Colonic mucosa (tissue), 4 donors: ENCODE measurements at places on chromosomes 7 and 10. TPM values are rescaled to one million over a fixed set of nuclear protein-coding genes. Genes with fewer than 3 reads are reported as not detected.

DNA sequence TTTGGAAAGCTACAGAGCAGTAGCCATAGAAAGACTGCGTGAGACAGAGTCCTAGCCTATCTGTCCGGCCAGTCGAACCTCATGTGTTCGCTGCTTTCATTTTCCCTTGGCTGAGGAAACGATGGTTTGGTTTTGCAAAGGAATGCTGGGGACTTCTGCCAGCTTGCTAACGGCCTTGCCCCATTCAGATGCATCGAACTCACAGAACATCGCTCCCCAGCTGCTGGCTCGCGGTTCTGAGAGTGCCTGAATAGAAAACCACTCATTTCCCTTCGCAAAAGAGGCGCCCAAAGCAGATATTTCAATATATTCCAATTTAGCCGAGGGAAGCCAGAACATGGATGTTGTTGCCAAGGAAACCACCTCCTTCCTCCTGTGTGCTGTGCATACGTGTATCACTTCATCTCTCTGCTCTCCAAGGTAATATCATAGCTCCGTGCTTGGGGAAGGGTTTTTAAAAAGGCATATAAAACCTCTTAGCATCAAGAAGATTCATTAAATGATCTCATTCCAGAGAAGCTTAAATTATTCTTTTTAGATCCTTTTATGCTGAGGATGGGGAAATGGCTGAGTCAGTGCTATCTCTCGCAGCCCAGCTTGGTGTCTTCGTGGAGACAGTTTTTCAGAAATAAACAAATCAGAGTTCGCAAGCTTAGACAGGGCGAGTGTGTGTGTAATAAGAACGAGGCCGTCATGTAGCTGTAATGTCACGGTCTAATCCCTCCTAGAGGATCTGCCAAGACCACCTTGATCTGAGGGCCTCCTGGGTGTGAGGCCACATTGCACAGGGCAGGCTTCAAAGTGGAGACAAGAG is 215.2 kb downstream of the RPS24 start:
- peak; percentile 20 for DNase-seq

- DNase-seq = no peak
Measured at GRCh38 chr10:126191192-126191591, 197.1 kb downstream of the ADAM12 start.

DNA sequence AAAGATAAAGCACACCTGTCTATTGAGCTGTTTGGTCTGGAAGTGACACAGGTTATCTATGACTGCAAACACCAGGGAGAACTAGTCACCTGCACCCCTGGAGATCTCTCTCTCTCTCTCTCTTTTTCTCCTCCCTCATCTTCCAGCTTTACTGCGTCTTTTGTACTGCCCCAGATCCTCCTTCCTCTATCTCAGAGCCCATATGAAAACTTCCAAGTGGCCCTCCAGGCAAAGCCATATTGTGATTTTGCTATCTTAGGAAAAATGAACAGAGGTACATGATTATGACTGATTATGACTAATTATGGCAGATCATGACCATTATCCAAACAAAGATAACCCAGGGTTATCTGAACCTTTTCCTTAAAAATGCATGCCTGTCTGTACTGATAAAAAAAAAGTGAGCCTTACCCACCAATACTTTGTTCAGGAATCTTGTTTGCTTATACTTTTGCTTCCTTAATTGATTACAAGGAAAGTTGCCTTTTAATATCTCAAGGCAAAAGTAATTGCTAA is 12.6 kb upstream of the EPHB6 start:
- no peak for DNase-seq

GRCh38 chr7:37336259-37336658 is 112.4 kb downstream of the ELMO1 start:
- no peak for DNase-seq

DNA sequence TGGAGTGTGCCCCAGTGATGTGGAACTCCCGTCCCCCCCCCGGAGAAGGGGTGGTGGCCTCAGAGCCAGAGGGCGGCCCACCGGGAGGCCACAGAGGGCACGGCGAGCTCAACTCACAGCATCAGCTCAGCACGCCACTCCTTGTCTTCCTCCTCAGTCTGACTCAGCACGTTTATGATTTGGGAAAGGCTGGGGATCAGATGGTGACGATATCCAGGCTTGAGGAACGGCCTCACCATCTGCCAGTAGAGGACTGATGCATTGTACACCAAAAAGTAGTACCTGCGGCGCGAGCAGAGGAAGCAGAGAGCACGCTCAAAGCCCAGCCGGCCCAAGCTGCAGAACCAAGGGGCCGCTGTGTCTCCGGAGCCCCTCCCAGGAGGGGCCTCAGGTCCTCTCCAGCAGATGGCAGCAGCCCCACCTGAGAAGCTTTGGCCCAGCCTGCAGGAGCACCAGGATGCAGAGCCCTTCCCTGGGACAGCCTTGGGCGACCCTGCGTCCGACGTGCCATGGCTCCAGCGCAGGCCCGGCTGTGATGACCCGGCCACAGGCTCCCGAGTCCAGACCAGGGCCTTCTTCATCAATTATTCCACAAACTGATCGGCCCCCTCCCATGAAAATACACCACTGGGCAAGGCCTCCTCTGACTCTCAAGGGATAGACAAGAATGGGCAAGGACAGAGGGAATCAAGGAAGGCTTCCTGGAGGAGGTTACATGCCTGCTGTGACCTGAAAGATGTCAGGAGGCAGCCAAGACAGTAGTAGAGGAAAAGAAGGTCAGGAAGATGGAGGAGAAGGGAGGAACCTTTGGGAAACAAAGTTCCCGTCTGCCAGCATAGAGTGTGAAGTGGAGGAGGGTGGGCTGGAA is 3.7 kb downstream of the CFAP46 start:
- no peak for DNase-seq

GRCh38 chr7:70384024-70384423 is 747.9 kb upstream of the GALNT17 start:
- DNase-seq = no peak

GRCh38 chr10:3124412-3125175 is 48.0 kb downstream of the PITRM1 start:
- no peak for DNase-seq

DNA sequence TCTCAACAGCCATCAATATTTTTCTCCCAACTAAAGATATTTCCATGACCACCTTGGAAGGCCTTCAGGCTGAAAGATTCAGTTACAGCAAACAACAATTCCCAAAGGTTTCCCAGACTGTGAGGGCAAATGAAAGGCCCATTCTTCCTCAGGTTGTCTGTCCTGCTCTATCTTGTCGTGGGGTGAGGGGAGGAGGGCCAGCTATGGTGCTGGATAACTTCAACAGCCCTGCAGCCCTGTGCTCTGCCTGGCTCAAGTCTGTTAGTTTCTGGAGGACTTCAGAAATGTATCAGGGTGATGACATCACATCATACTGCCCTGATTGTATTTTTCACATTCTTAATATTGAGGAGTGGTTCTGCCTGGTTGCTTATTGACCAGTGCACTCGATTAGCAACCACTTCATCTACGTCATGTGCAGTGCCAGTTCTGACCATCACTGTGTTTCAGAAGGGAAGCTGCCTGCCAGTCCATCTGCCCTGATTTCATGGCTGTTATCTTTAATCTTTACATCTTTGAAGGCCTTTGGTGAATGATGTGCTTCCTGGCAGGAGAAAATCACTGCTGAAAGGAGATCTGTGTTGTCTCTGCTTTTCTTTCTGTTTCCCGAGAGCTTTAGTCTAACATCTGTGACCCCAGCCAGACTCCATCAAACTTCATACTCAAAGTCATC is 135.5 kb downstream of the NRF1 start:
- DNase-seq = no peak

GRCh38 chr7:138935465-138936011 is 45.7 kb downstream of the KIAA1549 start:
- DNase-seq = no peak

DNA sequence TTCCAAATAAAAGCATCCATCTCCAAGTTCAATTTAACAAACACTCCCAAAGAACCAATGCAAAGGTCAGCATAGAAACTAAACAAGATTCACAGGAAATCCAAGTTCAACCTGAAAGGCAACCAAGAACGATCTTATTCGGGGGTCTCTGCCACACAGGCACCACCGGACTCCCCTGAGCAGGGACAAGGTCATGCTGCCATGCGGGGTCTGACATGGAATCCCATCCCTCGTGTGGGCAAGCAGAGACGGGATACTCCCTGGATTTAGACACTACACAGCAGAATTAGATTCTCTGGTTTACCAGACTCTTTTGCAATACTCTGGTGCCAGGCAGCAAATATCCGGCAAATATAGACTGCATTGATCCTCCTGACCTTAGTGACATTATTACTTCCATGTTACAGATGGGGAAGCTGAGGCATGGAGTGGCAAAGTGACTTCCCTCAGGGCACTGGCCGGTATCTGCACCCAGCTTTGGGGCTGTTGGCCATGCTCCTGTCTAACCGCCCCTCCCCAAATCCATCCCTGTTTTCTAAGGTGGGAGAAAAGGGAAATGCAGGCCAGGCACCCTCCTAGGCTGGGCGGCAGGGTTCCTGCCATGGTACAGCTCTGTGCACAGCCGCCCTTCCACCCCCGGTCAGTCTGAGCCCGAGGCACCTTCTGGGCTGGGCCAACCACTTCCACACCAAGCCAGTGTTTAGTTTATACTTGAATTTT is 111.8 kb downstream of the VIPR2 start:
- DNase-seq = peak; percentile 4

GRCh38 chr7:78153285-78153684 is 354.7 kb downstream of the PHTF2 start:
- DNase-seq = no peak

- no peak for DNase-seq
Measured at GRCh38 chr10:7984325-7984724, 70.2 kb upstream of the GATA3 start.

GRCh38 chr10:92479547-92479946 is 94.3 kb downstream of the IDE start:
- DNase-seq = no peak

GRCh38 chr10:86942441-86943315 is 14.7 kb downstream of the MMRN2 start:
- peak; percentile 17 for DNase-seq

GRCh38 chr7:74272305-74273038 is 16.7 kb upstream of the CLIP2 start:
- DNase-seq = peak; percentile 68

DNA sequence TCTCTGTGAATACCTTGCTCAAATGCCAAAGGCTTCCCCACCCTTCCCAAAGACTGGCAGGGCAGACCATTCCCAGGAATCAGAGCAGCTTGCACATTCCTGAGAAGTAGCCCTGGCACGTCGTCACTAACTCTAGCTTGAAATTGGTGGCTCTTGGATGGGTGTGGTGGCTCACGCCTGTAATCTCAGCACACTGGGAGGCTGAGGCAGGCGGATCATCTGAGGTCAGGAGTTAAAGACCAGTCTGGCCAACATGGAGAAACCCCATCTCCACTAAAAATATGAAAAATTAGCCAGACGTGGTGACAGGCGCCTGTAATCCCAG is 108.2 kb upstream of the MPP7 start:
- DNase-seq = no peak

DNA sequence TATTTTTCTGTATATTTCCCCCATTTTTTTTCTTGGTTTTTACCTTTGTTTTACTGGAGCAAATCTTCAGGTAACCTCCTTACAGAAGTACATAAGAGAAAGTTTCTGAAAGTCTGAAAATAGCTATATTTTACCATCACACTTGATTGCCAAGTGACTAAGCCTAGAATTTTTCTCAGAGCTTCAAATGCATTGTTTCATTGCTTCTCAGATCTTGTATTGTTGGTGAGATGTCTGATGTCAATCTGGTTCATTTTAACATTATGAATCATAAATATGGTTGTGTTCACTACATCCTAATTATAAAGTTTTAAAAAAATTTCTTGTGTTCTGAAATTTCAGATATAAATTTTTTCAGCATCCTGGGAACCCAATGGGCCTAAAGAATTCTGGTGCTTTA is 228.2 kb downstream of the AHR start:
- no peak for DNase-seq

DNA sequence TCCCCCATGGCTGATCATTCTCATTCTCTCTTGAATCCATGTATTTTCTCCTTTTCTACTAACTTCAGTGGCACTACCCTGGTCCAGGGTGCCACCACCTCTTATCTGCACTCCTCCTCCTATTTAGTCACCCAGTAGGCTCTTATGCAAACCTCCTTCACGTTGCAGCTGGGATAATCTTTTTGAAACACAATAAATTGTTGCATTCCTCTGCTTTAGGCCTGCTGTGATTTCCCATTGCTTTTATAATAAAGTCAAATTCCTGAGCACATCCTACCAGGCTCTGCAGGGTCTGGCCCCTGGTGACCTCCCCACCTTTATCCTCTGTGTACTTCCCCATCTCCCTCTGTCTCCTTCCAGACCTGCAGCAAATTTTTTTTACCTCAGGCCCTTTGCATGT is 112.7 kb upstream of the KIAA1217 start:
- no peak for DNase-seq

The LIPJ gene
- total RNA-seq = not detected

The TMEM225B gene
- 0.74 TPM for total RNA-seq

The KLF14 gene
- total RNA-seq = not detected

The SGCE gene
- total RNA-seq = 6.1 TPM

The RBM20 gene
- total RNA-seq = 0.49 TPM

The ANKRD1 gene
- not detected for total RNA-seq

The NRG3 gene
- not detected for total RNA-seq

The FOXI2 gene
- not detected for total RNA-seq

The HTR5A gene
- total RNA-seq = not detected

The ZNF37A gene
- total RNA-seq = 8.3 TPM
